Ovary (tissue), 10 donors: ENCODE measurements at places on chromosomes 12 and 14.

DNA sequence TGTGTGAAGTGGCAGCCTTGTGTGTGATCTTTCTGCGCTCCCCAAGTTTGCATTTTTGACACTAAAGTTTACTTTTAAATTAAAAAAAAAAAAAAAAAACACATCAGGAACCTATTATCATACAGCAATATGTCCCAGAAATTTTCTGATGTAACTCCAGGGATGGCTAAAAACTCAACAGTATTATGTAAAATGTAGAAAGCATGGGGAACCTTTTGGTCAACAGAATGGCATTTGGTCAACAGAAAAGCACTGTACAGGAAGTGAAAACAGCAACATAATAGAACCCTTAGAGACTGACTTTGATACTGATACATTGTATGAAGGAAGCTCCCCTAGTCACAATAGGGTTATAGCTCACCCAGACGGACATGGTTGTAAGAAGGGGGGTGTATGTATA lies 224.3 kb downstream of the ITPR2 start:
- no peak for DNase-seq

GRCh38 chr12:11609045-11609444 lies 40.4 kb upstream of the ETV6 start:
- no peak for DNase-seq

DNA sequence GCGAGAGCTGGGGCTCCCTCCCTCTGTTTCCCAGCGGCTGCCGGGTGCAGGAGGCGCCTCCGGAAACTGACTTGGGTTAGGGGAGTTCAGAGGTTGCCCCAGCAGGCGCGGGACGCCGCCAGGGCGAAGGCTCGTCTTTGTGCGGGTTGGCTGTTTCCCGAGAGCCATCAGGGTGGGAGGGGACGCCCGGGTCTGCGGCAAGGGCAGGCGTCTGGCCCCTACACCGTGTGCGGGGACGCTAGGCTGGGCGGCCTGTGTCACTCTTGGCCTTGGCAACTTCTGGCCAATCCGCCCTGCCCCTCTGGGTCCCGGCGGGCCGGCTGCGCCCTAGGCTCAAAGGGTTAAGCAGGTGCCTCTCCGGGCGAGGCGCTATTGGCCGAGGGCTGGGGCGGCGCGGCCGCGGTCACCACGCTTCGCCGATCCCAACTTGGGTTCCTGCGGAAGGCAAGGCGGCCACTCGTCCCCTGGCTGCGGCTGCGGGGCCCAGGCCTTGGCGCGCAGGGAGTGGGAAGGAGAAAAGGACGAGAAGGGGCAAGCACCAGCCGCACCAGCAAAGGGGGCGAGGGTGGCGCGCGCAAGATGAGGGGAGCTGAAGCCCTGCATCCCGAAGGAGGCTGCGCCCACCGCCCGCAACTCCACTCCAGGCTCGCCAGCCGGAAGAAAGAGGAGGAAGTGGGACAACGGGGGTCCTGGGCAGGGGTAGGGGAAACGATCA lies 5.6 kb upstream of the NPAS3 start:
- DNase-seq, result no peak

DNA sequence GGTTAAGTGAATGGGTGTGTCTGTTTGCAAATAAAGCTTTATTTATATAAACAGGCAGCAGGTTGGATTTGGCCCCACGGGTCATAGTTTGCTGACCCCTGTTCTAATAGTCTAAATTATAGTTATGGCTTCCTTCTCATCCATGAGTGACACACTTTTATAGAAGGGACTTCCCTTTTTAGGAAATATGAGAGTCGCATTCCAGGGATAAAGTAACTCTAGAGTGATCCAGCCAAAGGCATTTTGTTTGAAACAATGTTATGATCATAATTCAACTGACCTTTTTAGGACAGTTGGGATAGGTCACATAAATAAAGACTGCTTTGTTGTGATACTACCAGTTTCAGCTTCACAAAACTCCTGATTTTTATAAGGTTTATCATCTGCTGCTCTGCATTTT lies 87.9 kb downstream of the ALX1 start:
- DNase-seq, result no peak

DNA sequence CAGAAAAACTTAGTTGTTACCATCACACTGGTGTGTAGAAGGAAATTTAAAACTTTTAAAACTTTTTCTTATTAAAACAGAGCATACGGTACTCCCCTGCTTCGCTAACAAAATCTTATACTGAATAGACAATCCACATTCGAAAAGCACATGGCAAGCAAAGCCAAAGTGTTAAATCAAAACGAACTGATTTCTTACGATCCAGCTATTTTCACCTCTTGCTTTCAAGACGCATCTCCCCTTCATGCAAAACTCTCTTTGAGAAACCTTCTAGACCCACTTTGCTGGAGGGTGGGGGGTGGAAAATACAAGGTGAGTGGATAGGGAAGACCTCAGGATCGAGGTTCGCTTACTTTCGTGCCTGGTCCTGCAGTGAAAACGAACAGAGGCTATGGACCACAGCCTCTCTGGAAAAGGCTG lies 328 bp downstream of the INTS13 start:
- no peak for DNase-seq

DNA sequence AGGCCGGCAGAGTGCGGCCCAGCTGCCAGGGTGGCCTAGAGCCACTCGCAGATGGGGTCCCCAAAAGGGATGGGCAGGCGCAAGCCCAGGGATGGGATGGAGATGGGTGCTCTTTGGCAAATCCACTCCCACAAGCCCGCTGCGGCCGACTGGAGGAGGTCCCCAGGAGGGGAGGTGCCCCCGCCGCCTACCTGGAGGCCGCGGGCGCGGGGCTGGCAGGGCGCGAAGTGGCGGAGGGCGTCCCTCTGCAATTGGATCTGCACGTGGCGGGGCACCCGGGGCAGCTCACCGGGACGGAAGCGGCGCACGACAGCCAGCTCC lies 730 bp downstream of the PPP1R3E start:
- no peak for DNase-seq

DNA sequence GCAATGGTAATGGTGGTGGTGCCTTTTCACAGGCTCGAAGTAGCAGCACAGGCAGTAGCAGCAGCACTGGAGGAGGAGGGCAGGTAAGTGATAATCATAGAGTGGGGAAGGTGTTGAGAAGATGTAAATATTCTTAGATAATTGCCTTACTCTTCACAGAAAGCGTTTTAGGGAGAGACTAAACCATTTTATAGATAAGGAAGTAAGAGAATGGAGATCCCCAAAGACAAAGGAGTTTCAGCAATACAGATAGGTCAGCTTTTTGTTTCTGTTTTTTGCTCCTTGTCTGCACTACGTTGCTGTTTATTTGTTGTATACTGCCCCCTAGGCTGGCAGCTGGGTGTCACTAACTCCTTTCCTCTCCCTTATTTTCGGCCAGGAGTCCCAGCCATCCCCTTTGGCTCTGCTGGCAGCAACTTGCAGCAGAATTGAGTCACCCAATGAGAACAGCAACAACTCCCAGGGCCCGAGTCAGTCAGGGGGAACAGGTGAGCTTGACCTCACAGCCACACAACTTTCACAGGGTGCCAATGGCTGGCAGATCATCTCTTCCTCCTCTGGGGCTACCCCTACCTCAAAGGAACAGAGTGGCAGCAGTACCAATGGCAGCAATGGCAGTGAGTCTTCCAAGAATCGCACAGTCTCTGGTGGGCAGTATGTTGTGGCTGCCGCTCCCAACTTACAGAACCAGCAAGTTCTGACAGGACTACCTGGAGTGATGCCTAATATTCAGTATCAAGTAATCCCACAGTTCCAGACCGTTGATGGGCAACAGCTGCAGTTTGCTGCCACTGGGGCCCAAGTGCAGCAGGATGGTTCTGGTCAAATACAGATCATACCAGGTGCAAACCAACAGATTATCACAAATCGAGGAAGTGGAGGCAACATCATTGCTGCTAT lies 2.0 kb downstream of the SP1 start:
- DNase-seq, result no peak

GRCh38 chr14:66652525-66653106 lies 144.7 kb downstream of the GPHN start:
- DNase-seq, result no peak

DNA sequence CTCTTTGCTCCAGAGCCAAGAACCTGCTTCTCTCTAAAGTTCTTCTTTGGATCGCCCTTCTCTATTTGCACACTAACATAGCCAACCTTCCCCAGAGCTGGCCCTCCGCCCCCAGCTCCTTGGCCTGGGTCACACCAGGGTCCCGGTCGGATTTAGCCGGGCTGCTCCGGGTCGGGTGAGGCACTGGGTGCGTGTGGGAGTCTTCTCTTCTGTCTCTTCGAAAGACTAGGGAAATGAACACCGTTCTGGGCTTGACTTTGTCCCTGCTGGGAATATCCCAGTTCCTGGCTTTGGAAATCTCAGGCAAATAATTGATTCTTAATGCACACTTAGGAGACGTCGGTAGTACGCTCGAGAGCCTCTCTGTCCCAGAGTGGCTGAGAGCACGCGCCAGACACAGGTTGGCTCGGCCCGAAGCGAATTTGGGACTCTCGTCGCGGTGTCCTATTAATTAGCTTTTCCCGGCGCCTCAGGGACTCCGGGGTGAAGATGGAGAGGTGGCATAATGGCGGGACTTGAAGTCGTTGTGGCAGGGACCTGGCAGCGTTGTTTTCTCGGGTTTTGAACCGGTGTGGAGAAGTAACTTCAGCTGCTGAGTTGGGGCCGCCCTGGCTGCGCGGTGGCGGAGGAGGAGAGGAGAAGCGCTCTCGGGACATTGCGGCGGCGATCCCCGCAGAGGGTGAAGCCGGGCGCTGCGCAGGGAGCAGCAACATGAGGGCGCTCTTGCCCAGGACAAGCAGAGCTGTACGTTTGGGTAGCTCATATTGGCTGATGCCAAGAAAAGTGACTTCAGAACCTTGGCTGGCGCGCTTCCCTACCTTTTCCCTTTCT lies 7.5 kb downstream of the FOXG1 start:
- DNase-seq, result no peak

- DNase-seq, result no peak
Observed at GRCh38 chr12:70876952-70877351, 43.6 kb downstream of the PTPRR start.

- DNase-seq, result no peak
Observed at GRCh38 chr12:2360630-2361170, 307.9 kb downstream of the CACNA1C start.
